Uterus (tissue), 4 donors: ENCODE measurements at places on chromosomes 16 and 17.

- DNase-seq = no peak
Measured at GRCh38 chr17:42424991-42425610, 2.0 kb upstream of the CAVIN1 start.

- no peak for DNase-seq
Measured at GRCh38 chr17:10172241-10172741, 26.1 kb downstream of the GAS7 start.

GRCh38 chr16:79707876-79708275 lies 107.3 kb upstream of the MAF start:
- DNase-seq = peak; percentile 66

GRCh38 chr17:8225813-8226535 lies 15.6 kb upstream of the AURKB start:
- DNase-seq = peak; percentile 53

- no peak for DNase-seq
Measured at GRCh38 chr16:11198828-11199227, 57.2 kb downstream of the SOCS1 start.
